T-helper 9 cell (primary cell): ENCODE measurements at places on chromosomes 1 and 21.
A peak's percentile ranks its signal among the peaks of the same experiment; 100 is the strongest.

- no peak for DNase-seq
Observed at GRCh38 chr1:38656726-38657125, 202.8 kb downstream of the RRAGC start.

GRCh38 chr1:94806441-94806871 lies 13.7 kb upstream of the SLC44A3 start:
- no peak for DNase-seq

GRCh38 chr1:163427279-163427678 lies 105.5 kb downstream of the NUF2 start:
- DNase-seq, result no peak

GRCh38 chr1:156623946-156624813 lies 5.0 kb downstream of the HAPLN2 start:
- DNase-seq, result peak; percentile 24
